Omental fat pad (tissue), 4 donors: ENCODE measurements at places on chromosomes 7 and 10. TPM values are rescaled to one million over a fixed set of nuclear protein-coding genes. Genes with fewer than 3 reads are reported as not detected.

GRCh38 chr7:44390701-44391100, 65.3 kb upstream of the CAMK2B start:
- DNase-seq, result no peak

DNA sequence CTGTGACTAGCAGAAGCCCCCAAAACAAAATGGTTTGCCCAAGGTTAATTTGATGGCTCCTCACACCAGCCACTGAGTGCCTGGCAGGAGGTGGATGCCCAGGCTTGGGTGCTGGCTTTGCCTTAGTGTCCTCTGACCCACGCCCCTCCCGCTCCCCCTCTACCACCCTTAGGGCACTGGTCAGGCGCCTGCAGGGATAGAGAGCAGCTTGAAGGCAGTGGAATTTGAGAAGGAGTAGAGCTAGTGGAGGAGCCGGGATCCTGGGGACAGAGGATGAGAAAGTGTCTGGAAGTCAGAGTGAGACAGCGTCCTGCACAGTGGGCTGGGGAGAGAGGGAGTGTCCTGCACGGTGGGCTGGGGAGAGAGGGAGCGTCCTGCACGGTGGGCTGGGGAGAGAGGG, 139.4 kb downstream of the DNAJB6 start:
- no peak for DNase-seq

GRCh38 chr10:33733058-33733457, 398.6 kb upstream of the NRP1 start:
- no peak for DNase-seq

DNA sequence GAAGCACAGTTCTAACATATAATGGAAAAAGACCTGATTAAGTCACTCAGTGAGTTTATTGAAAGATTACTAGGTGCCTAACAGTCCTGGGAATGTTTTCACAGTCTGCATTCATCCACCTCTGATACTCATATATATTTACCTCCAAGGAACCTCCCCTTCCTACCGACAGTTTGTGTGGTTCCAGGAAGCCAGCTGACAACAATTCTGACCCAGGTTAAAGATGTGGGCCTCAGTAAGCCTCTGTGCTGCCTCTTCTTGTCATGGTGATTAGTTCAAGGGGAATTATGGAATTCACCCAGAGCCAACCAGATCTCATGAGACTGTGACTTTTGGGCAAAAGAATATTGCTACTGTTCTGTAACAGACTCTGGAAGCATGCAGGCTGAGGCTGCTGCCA, 186.8 kb downstream of the NXPH1 start:
- DNase-seq, result no peak

DNA sequence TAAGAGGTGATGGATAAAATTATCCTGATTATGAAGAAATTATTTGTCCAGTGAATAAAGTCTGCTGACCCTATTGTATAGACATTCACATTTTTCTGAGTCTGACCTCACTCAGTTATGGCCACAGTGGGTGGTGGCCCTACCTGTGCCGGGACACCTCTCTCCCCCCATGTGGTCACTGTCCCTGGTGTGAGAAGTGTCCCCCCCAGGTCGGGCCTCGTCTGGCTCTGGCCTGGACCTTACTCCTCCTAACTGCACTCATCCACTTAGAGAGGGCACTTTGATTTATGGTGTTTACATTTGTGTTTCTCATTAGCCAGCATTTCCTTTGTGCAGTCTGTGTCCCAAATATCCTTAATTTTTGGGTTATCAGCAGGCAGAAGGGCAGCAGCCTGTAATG, 59.6 kb upstream of the ZNF32 start:
- DNase-seq, result no peak

- DNase-seq, result no peak
These were observed 21.6 kb downstream of the NT5C3A start for GRCh38 chr7:33040803-33041516.

DNA sequence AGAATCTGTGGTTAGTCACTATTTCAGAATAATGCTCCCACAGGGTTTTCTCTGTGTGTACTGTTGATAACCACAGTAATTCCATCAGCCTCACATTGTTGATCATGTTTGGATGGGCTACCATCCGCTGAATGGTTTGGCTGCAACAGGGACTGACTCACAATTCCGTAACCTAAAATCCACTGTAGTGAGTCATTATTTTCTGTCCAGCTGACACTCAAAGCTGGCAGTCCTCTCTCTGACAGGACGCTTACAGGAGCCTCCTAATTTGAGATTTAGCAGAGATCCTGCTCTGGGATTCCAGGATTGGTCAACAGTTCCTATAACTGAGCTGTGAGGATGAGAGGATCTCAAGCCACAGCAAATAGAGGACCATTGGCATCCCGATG, 32.7 kb downstream of the VWA2 start:
- DNase-seq, result no peak

The NDUFA5 gene
- total RNA-seq, result 24.6 TPM

DNA sequence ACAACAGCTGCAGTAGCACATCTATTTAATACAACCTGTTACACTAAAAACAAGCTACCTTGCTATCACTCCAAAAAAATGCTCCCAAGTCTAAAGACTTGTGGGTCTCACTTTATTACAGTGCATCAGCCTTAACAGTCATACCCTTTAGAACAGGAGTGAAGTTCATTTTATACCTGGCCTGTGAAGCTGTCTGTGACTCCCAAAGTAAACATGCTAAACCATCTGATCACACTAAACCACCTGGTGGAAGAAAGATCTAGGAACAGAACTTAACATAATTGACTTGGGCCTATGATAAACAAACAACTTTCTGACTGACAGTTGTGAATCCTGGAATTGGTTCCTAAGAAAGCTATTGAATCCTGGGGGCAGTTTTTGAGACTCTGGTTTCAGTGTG, 80.9 kb upstream of the ATP6V0A4 start:
- no peak for DNase-seq

The TMEM139 gene
- total RNA-seq, result 3.8 TPM

- no peak for DNase-seq
These were observed 67.0 kb downstream of the PPP1R9A start for GRCh38 chr7:94974423-94974822.

The PRKG1 gene
- total RNA-seq, result 36.4 TPM

The AP1S1 gene
- total RNA-seq, result 30.7 TPM

DNA sequence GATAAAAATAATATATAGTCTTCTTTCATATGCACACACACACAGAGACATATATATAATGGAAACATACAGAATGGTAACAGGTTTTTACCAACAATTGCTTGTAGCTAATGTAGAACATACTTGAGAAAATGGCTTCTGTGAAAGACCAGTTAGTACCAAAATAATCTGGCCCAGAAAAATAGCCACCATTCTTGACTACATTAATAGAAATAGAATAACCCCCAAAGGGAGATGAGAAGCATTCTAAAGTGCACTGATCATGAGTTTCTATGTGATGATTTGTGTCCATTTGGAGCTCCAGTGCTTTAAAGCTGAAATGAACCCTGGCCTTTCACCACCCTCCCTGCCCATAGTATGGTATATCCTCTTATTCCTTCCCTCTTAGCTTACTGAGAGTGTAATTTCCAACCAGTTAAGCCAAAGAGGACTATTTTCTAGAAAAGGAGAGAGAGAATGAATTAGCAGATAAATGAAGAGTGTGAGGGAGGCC, 22.9 kb upstream of the IFIT2 start:
- no peak for DNase-seq

DNA sequence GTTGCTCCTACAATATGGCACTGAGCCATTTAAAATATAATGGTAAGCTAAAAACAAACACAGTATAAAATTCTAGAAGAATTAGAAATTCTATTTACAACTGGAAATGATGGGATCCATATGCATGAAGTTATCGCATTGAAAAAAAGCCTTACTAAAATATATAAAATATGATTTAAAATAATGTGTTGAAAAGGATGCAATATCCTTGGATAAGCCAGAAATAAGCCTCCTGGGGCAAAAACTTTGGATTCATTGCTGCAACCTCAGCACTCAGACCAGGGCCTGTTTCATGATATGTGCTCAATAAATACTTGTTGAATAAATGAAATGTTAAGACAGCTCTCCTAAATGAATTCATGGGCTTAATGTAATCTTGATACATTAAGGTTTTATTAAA, 170.2 kb downstream of the SEM1 start:
- no peak for DNase-seq

DNA sequence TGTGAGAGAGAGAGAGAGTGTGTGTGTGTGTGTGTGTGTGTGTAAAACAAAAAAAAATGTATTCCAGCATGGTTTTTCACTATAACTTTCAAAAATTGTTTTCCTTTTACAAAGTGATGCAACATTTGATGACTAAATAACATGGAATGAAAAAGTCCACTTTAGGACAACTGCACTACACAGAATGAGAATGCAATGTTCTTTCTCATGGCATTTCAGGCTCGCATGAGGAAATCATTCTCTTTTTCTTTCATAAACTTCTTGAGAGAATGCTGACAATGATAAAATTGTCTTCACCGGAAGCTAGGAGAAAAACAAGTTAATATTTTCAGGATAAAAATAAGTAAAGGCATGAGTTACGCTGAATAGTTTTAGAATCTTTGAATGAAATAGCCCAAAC, 53.7 kb downstream of the SLC16A12 start:
- DNase-seq, result no peak

- DNase-seq, result no peak
These were observed 26.4 kb downstream of the BBS9 start for GRCh38 chr7:33155811-33156210.

- DNase-seq, result no peak
These were observed 113.8 kb upstream of the ADO start for GRCh38 chr10:62690703-62691102.

The GNGT1 gene
- not detected for total RNA-seq

DNA sequence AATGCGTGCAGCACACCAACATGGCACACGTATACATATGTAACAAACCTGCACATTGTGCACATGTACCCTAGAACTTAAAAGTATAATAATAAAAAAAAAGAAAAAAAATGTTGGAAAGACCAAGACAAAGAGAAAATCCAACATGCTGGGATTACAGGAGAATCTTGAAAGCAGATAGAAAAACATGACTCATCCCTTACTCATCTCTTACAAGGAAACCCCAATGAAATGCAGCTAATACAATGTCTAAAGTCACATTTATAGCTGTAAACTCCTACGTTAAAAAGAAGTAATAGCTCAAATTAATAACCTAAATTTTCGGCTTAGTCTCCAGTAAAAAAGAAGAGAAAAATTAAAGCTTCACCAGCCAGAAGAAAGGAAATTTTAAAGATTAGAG, 47.5 kb upstream of the DGKB start:
- DNase-seq, result no peak

GRCh38 chr10:1180071-1180730, 124.0 kb downstream of the WDR37 start:
- no peak for DNase-seq

GRCh38 chr7:127776776-127777386, 124.9 kb downstream of the SND1 start:
- DNase-seq, result no peak

DNA sequence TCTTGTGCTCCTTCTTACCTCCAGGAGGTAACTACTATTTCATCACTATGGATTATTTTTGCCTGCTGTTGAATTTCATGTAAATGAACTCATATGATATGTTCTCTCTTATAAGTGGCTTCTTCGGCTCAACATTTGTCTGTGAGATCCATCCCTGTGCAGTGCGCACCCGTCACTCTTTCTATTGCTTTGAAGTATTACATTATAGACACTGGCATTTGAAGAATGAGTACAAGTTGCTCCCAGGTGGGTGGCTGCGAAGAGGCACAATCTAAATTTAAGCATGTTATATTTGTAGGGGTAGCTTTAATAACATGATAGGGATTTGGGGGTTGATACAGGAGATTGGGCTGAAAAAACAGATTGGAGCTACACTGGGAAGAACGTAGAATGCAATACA, 809.7 kb downstream of the CCSER2 start:
- no peak for DNase-seq
